ENCODE measurements at places on chromosomes 5 and 9.

DNA sequence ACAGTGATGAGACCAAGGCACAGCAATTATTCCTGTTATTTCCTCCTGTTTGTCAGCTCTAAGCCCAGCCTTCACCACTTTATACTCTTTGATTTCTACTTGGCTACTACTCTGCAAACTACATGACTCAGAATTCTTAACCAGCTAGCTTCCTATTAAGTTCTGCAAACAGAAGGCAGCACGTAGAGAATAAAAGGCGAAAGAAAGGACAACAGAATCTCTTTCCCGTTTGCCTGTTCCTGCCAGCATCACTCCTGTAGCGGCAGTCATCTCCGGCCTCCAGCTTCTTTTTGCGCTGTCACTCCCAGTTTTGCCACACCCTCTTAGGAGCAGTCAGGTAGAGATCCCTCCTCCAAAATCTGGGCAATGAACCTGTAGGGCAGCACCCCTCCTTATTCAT, 29.9 kb downstream of the DPYSL3 start:
- DNase-seq: no peak

- DNase-seq: no peak
Measured at GRCh38 chr9:128344931-128345605, 4.7 kb downstream of the SLC27A4 start.

- DNase-seq: no peak
Measured at GRCh38 chr9:82206946-82207345, 218.4 kb downstream of the SPATA31D1 start.

DNA sequence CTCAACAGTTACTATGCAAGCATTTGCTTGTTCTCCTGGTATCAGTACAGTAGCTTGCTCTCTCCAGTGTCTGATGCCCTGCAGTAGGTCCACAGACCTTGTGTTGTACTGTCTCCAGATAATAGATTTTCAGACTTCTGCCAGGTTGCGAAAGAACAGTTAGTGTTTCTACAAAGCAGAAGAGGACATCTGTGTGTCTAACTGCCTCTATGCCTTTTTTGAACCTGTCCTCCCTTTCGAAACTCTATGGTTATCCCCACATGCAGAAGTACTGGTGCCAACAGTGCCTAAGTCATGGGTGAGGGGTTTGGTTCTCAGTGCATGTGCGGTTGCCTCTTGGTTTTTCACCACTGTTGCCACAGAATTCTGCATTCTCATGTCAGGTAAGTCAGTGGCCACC, 45.9 kb downstream of the KCNN2 start:
- no peak for DNase-seq

DNA sequence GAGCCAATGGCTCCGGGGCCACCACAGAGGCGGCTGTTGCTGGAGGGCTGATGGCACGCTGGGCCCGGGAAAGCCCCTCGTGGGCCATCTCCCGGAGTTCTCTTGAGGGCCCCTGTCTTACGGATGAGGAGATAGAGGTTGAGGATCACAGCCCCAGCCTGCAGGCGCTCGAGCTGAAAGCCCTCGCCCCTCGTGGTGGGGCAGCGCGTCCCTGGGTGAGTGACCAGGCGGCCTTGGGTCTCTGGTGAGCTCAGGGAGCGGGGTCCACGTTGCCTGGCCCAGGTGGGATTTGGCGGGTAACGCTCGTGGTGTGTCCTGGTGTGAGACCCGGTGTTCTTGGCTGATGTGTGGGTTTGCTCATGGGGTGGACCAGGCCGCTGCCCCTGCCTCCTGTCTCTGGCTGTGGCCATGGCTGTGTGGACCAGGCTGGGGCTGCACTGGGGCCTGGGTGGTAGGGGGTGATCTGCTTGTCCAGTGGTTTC, 38.9 kb downstream of the RXRA start:
- DNase-seq: no peak

DNA sequence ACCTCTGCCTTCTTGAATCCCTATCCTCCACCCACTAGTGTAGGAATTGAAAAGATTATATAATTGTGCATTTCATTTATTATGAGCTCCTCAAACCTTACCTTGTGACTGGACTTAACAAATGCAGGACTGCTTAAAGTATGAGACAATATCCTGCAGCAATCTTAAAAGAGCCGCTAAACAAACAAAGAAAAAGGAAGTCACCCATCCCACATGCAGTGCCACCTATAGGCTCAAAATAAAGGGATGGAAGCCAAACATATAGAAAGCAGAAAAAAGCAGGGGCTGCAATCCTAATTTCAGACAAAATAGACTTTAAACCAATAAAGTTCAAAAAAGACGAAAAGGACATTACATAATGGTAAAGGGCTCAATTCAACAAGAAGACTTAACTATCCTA, 8.7 kb downstream of the PCAT7 start:
- no peak for DNase-seq

All from keratinocyte (primary cell).